Femur (tissue), 1 donor: ENCODE measurements at places on chromosomes 1 and 21.

DNA sequence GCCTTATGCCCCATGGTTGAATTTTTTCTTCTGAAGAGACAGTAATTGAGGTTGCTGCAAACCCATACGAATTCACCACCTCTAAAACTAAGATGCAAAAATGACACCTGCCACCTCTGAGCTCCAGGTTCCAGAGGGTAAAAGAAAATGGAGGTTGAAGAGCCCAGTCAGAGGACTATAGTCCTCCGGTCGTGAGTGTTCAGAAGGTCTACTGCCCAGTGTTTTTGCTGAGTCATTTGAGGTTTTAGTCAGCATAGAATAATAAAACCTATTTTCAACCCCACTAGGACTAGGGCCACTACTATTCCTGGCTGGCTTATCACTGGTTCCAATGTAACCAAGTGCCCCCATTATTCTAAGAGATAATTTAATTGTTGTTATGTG, 12.9 kb upstream of the SLAMF7 start:
- no peak for DNase-seq

- peak; percentile 77 for DNase-seq
Observed at GRCh38 chr1:6127587-6128163, 52.4 kb downstream of the CHD5 start.

DNA sequence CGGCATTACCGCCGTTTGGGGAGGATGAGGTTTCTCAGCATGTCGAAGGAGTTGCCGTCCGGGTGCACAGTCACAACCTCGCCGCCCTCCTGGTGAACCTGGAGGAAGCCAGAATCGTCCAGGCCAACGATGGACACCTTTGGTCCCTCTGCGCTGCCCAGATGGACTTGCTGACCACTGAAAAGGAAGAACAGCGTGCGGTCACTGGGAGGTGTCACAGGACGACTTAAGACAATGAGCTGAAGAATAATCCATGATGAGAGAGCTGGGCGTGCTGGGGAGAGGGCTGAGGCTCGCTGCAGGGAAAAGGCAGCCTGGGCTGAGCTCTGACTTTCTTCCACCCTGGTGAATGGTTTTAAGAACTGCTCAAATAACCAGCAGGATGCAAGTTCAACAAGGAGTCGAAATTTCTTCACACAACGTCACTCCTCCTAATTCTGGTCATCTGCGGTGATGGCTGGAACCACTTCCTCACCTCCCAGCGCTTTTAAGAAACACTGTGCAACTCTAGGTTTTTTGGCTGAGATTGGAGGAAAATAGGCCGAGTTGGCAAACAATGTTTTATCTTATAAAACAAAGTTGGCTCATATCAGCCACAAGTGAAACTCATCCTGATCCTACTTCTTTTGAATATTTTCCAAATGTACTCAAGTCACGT, 55.5 kb downstream of the SIM2 start:
- DNase-seq, result no peak

GRCh38 chr1:45334308-45335245, 5.4 kb upstream of the TOE1 start:
- DNase-seq, result no peak

- DNase-seq, result no peak
Observed at GRCh38 chr1:66370462-66370971, 163.4 kb upstream of the SGIP1 start.

DNA sequence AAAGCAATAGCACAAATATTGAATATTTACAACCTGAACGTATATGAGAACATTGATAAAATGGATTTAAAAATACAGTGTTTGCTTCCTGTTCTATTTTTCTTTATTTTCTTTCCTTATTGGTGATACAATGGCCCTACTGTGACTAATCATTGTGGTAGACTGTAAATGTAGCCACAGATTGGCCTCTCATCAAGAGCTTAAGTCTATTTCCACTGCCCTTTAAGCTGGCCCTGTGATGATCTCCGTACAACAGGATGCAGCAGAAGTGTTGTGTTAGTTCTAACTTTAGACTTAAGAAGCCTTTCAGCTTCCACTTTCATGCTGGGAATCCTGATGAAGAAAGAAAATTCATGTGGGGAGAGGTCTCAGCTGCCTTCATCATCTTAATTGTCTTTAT, 285.6 kb upstream of the B3GALT2 start:
- DNase-seq, result no peak

GRCh38 chr21:19557046-19557445, 1153.5 kb upstream of the TMPRSS15 start:
- no peak for DNase-seq

DNA sequence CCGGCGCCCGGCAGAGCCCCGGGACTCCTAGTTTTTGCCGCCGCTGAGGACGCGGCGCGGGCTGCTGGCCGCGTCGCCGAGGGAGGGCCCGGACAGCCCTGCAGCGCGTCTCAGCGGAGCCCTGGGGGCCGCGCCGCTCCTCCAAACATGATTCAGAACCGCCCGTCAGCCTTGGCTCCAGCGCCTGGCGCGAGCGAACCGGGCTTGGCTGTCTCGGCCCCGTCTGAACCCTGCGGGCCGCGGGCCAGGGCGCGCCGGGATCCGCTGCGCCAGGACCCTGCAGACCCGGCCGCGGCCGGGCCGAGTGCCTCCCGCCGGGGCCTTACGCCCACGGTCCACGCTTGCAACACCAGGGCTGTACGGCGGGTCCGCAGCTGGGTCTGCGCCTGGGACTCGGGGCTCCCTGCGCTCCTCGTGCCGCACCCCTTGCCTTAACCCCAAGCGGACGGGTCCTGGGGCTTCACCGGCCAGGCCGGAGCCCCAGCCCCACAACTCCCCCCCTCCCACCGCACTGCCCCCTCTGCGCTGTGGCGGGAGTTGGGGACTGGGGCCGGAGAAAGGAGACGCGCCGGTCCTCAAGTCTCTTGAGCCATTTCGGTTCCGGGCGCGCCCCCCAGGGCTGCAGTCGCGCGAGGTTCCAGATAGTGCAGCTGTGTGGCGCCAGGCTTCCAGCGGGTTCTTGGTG, 48.4 kb upstream of the CD34 start:
- DNase-seq, result peak; percentile 83

DNA sequence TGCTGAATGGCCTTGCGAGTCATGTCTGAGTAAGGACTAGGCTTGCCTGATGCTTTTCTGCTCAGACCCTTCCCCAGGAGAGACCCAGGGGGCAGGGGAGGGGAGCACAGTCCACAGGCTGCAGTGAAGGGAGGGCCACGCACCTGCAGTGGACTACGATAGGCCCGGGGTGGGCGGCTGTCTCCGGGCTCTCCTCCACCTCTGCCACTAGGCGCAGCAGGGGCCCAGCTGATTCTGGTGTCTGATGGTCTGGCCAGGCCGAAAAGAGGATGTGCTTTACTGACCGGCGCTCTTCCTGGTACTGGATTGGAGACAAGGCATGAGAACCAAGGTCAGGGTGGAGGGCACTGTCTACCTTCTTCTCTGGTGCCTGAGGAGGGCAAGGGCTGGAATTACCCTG, 7.9 kb upstream of the ARL8A start:
- no peak for DNase-seq

GRCh38 chr1:150268340-150268704, 494 bp downstream of the APH1A start:
- DNase-seq, result peak; percentile 40

- DNase-seq, result no peak
Observed at GRCh38 chr21:25997788-25998611, 172.6 kb downstream of the APP start.

DNA sequence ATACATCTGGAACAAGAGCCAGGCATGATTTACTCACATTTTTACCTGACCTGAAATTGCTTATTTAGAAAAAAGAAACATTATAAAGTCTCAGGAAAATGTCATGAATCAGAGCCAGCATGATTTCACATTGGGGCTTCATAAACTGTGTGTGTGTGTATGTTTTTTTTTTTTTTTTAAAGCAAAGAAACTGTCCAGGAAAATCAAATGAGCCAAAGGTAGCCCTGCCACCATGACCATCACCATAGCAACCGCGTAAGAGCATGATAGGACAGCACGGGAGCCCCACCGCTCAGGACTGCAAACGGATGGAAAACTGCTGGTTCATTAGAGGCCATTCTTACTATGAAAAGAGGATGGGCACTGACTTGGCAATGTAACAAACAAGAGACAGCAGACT, 139.2 kb downstream of the NTMT2 start:
- peak; percentile 54 for DNase-seq

GRCh38 chr1:159900086-159900680, at the start of gene CFAP45:
TSS of gene CFAP45 (minus strand) at chr1:159900165. CDS start at chr1:159900098, 67 bp downstream.
- peak; percentile 90 for DNase-seq

DNA sequence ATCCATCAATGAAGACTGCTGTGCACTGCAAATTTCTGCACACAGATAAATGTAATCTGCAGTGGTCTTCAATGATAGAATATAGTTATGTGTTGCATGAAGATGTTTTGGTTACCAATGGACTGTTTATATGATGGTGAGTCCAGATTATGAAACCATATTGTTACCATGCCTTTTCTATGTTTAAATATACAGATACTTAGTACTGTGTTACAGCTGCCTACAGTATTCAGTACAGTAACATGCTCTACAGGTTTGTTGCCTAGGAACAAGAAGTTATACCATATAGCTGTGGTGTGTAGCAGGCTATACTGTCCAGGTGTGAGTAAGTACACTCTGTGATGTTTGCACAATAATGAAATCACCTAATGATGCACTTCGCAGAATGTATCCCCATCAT, 40.8 kb downstream of the SORT1 start:
- no peak for DNase-seq

DNA sequence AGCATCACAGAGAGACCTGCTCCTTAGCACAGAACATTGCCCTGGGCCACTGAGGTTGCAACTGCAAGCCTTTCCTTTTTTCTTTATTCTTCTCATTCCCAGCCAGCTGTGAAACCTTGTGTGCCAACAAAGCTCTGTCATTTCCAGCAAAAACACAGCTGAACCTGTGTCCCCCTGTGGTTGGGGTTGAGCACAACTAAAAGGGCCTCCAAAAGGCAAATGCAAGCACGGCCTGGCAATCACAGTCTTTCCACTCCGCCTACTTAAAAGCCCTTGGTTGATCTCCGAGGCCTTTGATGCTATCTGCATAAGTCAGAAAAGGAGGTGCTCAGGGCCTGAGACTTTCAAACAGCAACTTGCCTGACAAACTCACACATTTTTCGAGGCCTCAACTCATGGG, 32.7 kb downstream of the SUSD4 start:
- DNase-seq, result peak; percentile 35
